ENCODE measurements at places on chromosomes 1 and 21.

DNA sequence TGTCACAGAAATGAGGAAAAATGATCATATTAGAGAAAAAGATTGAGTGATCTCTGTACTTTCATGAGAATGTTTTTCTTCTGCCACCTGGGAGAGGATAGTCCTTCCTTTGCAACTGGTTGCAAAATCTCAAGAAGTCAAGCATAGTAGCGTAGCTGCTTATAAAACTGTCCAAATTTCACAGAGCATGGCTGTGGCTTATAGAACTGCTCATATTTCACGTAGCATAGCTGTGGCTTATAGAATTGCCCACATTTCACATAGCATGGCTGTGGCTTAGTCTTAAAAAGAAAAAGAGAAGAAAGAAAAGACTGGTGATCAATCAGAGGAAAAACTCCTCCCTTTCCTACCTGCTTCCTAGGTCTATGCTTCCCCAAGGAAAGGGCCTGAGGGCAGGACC is 329.5 kb downstream of the SIPA1L2 start:
- DNase-seq = no peak

- no peak for DNase-seq
These were observed at the start of gene GPR161 for GRCh38 chr1:168136709-168137514. TSS of gene GPR161 (minus strand) at chr1:168136930. CDS start at chr1:168104850, 32,080 bp downstream.

- no peak for DNase-seq
These were observed 7.3 kb upstream of the APCS start for GRCh38 chr1:159580340-159580739.

DNA sequence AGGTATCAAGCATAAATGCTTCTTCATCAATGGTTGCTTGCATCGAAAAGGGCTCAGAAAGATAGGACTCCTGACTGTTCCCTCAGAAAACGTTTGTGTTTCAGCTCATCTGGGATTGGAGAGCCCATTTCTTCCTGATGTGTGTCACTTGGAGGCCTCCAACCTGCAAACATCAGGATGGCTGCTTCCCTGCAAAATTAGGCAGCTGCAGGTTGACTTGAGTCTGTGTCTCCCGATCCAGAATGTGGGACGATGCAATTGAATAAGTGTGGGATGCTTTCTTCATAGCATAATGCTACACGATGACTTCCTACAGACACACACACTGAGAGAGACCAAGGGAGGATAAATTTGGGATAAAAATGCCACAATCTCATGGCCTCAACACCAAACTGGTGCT is 42.2 kb downstream of the OLIG1 start:
- DNase-seq = no peak

- no peak for DNase-seq
These were observed at the start of gene MCM3AP for GRCh38 chr21:46285206-46285661. TSS of gene MCM3AP (minus strand) at chr21:46285611. CDS start at chr21:46285286, 325 bp downstream.

DNA sequence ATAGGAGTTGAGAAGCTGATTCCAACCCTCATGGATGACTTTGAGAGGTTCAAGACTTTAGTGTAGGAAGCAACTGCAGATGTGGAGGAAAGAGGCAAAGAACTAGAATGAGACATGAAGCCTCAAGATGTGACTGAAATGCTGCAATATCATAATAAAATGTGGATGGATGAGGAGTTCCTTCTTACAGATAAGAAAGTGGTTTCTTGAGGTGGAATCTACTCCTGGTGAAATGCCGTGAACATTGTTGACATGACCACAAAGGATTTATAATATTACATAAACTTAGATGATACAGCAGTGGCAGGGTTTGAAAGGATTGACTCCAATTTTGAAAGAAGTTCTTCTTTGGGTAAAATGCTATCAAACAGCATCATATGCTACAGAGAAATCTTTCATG is 28.8 kb downstream of the LTN1 start:
- DNase-seq = no peak

DNA sequence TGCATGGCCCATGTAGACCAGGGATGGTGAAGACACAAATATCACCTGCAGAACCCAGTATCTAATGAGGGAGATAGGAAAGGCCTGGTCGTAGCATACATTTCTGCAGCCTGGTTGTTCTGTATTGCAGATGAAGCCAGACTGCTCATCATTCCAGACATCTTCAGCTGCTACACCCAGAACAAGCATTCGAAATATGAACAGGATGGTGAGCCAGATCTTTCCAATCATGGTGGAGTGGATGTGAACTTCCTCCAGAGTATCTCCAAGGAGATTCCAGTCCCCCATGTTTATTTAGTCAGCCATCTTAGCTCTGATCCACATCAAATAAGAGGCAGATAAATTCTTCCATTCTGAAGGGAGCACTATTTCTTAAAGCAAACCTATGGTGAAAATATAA is 2.7 kb upstream of the MYCBP start:
- DNase-seq = no peak

DNA sequence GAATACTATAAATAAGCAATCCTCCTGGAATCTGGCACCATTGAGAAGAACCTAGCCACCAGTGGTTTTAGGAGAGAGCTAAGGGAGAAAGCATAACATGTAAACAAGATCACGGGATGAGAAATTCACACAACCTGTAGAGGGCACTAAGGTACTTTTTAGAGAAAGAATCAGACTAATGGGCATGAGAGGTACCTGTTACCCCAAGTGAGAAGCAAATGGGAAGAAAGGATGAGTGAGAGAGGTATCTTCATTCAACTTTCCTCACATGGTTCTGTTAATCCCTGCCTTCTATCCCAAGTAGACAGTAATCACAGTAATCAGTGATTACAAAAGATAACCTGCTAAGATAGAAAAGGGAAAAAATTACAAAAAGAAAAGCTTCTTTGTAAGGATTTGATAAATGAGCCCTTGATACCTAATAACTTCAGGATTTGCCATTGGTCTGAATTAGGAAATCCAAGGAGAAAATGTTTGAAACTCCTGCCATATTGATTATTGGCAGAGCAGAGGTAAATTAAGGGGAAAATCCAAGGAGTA is 251.1 kb upstream of the ADGRL2 start:
- no peak for DNase-seq

DNA sequence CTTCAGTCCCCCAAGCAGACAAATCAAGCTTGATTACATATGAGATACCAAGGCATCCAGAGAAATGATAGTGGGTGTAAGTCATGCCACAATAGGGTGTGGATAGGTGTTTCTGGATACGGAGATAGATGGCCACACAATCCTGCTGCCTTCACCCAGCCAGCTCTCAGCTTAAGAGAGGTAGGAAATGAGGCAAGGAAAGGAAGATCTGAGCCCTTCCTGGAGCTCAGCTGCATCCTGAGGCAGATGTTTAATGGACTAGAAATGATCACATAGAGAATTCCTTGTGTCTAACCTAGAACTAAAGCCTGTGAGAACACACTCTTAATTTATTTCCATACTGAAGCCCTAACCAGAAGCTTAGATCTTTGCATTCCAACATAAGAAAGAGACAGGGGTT is 210.3 kb downstream of the ST6GALNAC3 start:
- no peak for DNase-seq

DNA sequence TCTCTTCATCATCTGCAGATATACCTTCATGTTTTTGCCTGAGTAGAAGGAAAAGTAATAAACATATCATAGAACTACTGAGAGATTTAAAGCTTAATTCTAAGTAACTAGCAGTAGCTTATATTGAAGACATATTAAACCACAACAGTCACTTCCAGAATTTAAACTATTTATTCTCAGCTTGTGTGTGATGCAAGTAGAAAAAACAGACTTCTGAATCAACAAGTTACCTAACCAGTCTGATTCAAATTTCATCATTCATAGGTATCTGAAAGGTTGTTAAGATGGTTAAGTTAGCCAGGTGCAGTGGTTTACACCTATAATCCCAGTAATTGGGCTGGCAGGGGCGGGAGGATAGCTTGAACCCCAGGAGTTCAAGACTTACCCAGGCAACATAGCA is 41.9 kb downstream of the SPAG17 start:
- DNase-seq = no peak

- no peak for DNase-seq
These were observed 89.6 kb downstream of the UBIAD1 start for GRCh38 chr1:11362547-11363021.

DNA sequence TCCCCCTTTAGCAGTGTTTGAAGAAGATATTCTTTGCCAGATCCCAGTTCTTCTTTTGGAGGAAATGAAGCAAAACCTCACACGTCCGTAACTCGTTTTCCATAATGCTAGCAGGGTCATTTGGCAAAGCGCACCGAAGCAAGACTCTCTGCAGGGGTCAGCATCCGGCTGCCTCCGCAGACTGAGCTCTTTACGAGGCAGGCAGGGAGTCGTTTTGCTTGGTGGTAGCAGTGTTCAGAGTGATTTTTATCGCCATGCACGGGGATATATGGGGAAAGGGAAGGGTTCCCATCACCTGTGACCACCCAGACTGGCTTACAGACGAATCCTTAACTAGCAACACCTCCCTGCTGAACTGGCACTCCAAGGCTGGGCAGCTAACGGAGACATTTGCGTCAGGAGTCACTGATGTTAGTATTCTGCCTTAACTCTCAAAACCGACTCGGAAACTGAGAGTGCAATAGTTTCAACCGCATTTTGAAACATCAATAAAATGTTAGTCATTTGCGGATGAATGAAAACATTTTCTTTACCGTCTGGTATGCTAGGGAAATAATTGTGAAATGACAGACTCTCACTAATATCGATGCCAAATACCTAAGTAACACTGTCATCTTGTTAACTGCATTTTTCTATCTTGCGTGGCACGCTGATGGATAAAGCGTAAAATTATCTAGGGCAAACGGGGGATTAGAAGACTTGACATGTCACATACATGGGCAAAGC is 2.2 kb upstream of the NEGR1 start:
- DNase-seq = no peak

DNA sequence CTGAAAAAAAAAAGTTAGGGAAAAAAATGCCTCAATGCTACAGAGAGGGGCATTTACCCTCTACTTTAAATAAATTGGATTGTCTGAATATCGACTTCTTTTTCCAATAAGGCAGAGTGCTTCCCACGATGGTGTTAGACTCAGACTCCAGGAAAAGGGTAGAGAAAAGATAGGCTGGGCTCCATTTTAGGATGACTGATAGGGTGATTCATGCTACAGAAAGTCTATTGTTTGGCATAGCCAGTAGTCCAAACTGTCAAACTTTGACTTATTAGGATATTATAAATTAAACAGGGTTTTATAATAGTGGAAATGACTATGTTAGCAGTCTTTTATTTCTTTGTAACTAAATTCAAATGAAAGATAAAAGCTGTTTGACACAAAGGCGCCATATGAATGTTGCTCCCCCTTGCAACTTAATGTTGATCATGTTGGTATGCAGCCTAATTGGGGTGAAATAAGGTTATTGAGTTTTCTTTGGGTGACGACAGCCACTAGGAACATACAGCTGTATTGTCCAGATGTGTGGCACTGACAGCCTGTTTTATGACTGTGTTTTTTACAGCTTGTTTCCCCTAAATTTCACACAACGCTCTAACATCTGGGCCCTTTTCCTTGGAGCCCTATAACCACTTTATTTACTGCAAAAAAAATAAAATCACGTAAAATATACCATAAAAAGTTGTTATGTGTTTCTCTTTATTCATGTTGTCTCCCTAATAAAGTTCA is 69.3 kb downstream of the SPAG17 start:
- no peak for DNase-seq

- no peak for DNase-seq
These were observed 8.3 kb downstream of the NHLH2 start for GRCh38 chr1:115832651-115833050.

DNA sequence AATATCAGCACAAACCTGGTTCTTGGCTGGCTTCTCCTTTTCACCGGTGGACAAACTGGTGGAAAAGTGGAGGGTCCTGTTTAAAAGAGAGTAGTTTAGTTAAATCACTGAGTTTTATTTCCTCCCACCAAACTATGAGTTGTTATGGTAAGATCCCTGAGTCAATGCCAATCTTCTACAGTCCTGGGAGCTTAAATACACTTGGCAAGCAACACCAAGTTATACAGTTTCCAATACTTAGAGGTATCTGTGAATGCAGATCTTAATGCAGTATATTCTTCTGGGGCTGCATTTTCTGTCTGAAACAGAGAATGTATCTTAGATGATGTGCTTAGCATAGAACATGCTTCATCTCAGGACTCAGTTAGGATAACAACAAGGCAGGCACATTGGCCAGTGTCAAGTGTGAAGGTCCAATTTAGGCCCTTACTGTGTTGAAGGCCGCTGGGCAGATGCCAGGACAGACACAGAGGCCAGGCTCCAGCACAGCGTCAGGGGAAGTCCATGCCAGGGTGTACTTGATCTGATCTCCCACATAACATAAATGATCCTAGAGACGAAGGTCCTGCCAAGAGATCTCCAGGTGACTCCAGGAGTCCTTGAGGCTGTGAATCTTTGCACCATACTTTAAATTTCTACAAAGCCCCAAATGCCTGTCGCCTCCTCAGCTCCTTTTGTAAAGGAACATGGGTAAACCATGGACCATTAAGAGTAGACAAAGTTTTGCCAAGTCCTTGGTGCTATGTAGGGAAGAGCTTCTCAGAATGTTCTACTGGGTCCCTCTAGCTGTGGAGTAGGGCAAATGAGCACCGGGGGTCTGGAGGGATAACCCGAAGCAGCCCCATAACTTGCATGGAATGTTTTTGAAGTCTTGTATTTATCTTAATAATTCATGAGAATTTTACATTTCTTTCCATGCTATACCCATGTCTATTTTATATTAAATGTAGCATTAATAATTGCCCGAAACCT is 76.8 kb downstream of the KCNJ15 start:
- DNase-seq = no peak

- no peak for DNase-seq
These were observed 13.4 kb downstream of the ADORA1 start for GRCh38 chr1:203140743-203141520.

DNA sequence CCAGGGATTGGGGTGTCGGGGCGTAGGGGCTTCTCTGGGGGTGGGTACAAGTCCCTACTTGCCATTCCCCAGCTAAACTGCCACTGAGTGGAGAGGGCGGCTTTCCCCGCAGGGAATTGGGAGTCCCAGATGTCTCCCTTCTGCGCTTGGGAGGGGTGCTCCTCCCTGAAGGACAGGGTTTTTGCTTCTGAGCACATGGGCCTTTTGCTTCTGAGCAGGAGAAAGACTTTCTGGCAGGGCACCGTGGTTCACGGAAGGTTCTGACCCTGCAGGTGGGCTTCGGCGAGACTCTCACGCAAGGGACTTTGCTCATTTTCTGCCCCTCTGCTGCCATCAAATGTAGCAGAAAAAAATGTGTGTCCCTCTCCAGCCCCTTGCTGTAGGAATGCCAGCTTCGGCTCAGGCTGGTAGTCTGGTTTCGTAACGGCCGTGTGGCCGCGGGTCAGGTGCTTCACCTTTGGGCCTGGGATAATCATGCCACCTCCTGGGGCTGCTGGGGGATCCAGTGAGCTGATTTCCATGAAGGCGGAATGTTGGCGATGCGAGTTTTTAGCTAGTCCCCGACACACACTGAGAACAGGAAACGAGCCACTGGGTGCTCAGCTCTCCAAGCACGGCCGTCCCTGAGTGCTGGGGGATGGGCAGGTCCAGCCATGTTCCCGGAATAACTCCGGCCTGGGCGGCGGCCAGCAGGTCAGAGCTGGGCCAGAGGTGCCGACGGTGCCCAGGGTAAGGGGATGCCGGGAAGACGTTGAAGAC is 364.0 kb downstream of the CAMTA1 start:
- DNase-seq = no peak
